ENCODE measurements at places on chromosomes 7 and 10.

DNA sequence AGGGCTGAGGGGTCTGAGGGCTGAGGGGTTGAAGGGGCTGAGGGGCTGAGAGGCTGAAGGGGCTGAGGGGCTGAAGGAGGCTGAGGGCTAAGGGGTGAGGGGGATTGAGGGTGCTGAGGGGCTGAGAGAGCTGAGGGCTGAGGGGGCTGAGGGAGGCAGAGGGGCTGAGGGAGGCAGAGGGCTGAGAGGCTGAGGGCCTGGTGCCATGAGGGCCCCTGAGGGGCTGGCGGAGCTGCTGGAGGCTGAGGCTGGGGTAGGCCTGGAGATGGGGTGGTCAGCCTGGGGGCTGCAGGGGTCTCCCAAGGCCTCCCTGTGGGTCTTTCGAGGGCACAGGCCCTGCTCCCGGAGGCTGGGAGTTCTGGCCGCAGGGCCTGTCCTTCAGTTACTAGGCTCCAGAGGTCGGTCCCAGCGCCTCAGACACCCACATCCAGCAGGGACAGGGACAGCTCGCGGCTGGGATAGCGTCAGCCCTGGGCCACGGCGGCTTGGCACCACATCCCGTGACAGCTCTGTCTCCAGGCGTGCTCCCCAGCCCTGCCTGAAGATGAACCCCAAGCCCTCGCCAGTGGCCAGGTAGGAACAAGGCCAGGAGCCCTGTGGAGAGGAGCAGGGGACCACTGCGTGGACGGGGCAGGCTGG, 16.9 kb downstream of the MYO1G start:
- DNase-seq = no peak

GRCh38 chr7:26659121-26659520, 205.3 kb downstream of the SKAP2 start:
- no peak for DNase-seq

DNA sequence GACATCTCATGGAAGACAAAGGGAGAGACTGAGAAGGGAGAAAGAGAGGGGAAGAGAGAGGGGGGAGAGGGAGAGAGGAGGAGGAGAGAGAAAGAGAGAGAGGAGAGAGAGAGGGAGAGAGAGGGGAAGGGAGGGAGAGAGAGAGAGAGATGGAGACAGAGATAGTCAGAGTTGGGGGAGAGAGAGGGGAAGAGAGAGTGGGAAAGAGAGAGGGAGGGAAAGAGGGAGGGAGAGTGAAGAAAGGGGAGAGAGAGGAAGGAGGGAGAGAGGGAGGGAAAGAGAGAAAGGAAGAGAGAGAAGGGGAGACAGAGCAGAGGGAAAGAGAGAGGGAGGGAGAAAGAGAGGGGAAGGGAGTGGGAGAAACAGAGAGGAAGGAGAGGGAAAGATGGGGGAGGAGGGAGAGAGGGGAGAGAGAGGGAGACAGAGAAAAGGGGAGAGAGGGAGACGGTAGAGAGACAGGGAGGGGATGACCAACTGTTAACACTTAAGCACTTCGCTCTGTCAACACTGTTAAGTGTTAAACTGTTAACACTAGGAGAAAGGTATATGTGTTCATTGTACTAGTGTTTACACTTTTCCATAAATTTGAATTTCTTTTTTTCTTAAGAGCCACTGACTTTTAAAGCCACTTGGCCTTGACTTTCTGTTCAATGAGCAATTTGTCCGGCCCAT, 21.8 kb upstream of the SDK1 start:
- no peak for DNase-seq

DNA sequence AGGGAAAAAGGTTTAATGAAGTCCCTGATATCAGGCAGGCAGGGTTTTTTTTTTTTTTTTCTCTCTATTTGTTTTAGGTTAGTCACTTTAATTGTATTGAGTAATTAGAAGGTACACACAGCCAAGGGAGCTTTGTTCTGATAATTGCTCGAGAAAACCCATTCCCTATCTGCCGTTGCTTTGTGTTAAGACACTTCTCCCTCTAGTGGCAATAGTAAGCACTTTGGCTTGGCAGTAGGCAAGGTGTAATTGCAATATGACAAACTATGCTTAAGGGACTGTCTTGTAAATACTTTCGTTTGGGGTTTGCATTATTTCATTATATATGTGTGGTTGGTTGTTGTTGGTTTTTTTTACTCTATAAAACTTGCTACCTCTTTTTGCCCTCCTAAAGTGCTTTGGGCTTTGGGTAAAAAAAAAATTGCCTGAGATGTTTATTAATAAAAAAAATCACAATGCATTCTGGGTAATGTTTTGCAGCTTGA, 113.4 kb downstream of the BTRC start:
- no peak for DNase-seq

DNA sequence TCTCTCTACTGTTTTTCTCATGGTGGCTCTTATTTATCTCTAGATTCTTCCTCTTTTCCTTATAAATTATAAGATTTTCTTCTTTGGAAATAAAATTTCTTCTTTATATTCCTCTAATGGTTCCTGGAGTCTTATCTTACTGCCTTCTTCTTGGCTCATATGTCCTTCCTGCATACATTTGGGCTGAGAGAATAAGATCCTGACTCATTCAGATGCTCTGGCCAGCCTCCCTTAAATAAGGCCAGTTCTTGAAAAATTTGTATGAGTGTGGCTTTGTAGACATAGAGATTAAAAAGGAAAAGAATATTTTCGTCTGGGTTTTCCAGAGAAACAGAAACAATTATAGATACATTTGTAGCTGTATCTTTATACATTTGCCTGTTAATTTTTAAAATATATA, 411.3 kb downstream of the KIF20B start:
- DNase-seq = no peak

DNA sequence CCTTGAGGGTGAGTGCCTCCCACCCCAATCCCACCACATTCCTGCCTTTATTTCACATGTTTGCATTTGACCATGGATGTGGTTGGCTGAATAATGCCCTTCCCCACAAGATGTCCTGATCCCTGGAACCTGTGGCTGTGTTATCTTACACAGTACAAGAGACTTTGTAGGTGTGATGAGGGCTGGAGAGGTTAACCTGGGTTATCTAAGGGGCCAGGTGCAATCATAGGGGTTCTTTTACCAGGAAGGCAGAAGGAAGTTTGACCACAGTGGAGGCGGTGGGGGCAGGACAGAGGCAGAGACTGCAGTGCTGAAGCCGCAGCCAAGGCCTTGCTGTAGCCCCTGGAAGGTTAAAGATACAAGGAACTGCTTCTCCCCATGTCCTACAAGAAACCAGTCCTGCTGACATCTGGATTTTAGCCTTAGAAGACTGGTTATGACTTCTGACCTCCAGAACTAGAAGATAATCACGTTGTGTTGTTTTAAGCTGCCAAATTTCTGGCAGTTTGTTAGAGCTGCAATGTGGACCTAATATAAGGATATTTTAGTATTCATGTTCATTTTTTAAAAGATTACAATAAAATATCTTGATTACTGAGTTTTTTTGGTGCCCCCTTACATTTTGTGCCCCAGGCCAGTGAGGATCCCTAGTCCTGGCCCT, 136.6 kb downstream of the ARHGAP22 start:
- no peak for DNase-seq

DNA sequence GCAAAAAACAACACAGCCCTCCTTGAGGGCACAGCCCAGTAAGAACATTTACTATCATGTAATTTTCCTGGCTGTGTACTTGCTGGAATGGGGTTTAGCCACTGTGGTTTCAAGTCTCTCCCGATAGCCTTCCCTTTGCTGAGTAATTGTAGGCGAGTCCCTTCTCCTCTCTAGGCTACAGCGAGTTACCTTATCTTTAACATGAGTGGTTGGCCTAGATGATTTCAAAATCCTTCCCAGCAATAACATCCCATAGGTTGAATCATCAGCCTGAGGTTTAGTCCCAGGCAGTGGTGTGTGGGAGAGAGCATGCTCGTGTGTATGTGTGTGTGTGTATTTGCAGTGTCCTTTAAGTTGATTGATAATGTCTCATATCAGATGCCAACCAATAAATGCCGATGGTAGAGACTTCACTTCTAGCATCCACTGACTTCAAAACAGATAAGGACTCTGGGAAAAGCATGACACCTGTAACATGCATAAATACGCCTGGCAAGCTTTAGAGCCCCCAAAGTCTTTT, 142.9 kb upstream of the ZMIZ1 start:
- no peak for DNase-seq

GRCh38 chr7:44960011-44960580, 18.7 kb downstream of the MYO1G start:
- DNase-seq = no peak

DNA sequence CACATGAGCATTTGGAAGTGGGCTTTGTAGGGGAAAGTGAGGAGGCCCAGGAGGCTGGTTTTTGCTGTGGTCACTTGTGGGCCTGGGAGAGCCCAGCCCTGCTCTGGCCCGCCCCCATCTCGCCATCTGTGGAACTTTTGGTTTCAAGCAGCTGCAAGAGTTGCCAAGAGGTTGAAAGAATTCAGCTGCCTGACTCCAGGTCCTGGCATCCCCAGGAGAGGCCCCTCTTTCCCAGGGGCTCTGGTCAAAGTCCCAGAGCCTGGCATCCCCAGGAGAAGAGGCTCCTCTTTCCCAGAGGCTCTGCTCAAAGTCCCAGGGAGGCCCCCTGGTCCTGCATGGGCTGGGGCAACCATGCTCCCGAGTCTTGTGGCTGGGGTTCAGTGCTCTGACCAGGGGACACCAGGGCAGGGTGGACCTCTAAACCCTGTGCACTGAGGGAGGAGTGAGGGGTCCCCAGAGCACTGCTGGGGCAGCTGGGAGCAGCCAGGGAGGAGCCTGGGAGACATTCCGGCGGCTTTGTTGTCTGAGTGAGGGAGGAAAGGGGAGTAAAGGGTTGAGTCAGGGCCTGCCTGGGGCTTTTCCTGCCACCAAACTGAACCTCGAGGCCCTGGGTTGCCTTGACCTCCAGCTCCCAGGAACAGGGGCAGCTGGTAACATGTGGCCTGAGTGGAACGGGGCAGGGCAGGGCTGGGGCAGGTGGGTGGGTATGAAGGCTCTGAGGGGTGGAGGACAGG, 27.7 kb upstream of the CSGALNACT2 start:
- DNase-seq = no peak

DNA sequence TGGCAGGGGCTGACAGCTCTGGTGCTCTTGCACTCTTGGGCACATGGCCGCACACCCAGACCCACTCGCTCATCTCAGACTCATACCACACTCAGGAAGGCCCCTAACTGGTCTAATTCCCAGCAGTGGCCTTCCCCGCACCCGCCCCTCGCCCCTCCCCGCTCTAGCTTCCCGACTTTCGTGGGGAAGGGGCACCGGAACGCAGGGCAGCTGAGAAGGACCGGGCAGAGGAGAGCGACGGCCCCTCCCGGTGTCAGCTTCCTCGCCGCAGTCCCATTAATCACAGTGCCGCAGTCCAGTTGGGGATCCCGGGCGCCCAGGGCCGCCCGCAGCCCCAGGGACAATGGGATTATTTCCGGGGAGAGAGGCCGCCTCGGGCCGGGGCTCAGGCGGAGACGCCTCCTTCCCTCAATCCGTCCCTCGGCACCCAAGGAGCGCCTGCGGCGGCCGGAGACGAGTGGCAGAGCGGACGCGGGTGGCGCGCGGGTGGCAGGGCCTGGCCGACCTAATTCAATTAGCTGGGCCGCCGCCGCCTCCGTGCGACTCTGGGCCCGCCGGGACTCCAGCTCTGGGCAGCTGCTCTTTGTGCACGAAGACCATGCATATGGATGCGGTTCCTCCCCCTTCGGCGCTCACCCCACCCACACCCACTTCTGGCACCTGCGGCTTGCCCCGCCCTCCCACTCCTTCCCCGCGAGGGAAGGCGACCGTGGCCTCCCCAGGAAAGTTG, 7.8 kb upstream of the TLX1 start:
- no peak for DNase-seq

- peak; percentile 86 for DNase-seq
Observed at GRCh38 chr7:24572997-24573553, at the start of gene PALS2. Gene PALS2, plus strand, starts transcription at chr7:24573452. Its CDS starts 50,216 bp downstream, at chr7:24623668.

DNA sequence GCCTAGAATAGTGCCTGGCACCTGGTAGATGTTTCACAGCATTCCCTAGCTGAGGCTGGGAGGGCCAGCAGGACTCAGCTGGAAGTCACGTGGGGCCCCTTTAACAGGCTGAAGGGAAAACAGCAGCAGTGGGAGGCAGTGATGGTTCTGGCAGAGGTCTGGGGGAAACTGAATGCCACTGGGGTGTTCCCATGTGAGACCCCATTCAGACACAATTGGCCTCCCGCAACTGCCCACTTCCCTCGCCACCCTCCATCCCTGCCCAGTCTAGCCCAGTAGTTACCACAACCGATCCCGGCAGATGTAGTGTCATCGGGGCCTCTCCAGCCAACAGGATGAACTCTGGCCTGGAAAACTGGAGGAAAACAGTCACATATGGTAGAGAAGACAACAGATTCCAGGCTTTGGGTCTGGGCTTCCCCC, 38.3 kb downstream of the FRMPD2 start:
- DNase-seq = peak; percentile 47

DNA sequence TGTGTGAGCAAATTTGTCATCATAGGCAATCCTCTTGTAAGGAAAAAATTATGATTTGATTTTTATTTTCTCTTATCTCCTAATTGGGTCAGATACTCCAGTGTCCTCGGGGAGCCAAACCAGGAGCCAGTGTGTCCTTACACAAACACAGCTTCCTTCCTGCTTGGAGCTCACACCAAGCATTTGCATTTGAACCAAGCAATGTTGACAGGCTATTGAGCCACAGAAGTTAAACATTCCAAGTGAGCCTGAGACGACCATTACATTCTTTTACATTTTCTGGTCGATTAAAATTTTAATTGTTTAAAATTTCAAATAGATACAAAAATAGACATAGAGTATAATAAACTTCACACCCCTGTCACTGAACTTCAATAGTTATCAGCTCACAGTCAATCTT, 194.8 kb downstream of the CFTR start:
- DNase-seq = no peak

DNA sequence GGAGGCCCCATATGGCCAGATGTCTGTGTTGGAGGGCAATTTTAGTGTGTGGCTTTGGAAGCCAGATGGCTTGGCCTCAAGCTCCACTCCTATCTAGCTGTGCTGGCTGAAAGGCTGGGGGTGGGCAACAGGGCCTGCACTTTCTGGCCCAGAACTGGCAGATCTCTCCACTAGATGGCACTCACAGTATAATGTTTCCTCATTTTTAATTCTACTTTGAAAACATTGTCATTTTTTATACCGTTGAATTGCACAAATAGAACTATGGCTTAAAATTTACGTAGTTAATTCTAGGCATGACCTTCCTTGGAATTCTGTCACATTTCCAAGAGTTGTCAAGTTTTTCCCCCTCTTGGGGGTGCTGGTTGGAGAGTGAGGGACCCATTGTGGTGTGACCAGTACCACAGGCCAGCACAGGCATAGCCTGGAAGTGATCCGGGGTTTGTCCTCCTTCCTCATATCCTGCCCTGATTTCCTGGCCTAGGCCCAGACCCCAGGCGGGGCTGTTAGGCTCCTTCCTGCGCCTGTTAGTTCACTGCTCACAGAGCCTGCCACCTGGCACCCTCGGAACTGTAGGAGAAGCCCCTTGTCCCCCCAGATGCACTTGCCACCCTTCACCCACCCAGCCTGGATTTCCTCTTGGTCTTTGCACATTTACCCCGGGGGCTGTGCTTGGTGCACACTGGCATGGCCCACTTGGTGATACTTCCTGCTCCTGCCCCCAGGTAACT, 52.8 kb downstream of the ARHGAP22 start:
- no peak for DNase-seq

- DNase-seq = no peak
Observed at GRCh38 chr10:127939786-127940330, 33.0 kb downstream of the PTPRE start.

Measured in type B pancreatic cell (in vitro differentiated cells).